Common myeloid progenitor, CD34-positive (primary cell): ENCODE measurements at places on chromosomes 2 and 18.

DNA sequence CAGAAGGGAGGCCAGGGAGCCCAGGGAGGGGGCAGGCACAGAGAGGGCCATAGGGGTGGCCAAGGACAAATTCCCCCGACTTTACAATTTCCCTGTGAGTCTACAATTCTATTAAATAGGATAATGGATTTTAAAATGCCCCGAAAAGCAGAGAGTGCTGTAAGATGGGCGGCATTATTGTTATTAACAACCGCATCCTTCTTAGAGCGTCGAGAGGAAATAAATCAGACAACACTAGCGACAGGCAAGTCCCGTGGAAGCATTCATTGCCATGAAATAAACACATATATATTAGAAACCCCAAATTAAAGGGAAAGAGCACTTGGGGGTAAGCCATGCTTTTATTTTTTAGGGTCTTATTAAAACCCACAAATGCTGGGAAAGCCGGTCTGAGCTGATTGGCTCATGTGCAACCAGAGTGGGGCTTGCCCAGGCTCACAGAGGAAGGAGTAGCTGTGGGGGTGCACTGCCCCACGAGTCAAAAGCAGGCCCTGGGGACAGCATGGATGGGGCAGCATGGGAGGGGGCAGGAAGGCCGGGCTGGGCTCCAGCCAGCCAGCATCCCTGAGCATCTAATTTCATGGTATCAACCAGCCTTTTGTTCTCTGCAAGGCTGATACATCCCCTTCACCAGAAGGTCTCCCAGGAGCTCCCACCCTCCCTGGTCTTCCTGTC, 187.1 kb downstream of the CELF4 start:
- no peak for DNase-seq
- H3K4me1 ChIP-seq, result no peaks in the 10 kb centered on the region
- H3K27ac ChIP-seq, result no peak overlapping the region

DNA sequence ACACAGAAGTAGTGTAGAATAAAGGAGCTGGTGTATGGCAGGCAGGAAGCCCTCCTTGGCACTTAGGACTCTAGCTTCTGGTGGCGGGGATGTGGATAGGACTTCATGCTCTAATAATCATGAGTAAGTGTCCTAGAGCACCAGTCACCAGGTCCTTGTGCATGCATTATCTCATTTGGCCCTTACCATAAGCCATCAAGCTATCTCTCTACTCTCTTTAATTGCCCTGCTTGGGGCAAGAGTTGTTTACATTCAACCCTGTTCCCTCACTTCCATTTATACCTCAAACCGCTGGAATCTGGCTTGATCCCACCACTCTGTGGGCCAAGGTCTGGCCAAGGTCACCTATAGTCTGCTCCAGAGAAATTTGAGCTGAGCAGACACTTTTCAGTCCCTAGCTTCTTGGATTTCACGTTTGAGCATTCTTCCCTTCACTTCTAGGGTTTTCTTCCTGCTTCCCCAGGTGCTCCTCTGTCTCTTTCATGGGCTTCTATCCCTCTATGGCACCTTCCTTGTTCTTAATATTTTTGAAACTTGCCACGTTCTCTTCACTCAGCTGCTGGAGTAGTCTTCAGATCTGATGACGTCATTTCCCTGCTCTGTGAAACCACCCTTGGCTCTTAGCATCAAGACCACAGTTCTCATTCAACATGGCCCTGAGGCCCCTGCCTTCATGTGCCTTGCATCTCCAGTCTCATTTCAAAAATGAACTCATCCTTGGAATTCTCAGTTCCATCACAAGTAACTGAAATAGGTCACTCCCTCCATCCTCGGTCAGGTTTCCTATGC, 94.9 kb upstream of the GATA6 start:
- no peak overlapping the region for H3K27ac ChIP-seq
- DNase-seq, result no peak
- H3K27me3 ChIP-seq, result peaks cover under 1% of the 10 kb centered on the region
- H3K4me3 ChIP-seq, result no peak overlapping the region

DNA sequence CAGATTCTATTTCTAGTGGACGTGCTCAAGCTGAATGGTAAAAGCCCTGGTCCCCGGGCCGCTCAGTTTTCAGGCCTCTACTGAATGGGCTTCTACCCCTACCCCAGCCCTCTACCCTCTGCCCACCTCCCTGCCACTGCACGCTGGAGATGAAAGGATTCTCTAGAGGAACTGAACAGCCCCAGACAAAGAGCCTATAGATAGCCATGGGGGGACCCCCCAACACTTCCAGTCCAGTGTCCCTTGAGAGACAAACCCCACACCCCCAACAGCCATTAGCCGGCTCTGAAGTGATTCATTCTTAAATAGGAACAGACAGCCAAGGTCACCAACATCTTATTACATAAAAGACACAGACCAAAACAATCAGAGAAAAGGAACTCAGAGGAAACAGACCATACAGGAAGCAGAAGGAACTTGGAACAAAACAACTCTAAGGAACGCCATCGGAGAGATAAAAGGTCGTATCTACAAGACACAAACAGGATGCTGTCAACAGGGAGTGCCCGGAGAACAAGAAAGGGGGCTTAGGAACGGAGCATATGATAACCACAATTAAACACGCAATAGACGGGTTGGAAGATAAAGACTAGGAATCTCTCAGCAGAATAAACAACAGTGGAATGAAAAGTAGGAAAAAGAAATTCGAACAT, 23.5 kb downstream of the TMEM37 start:
- no peaks in the 10 kb centered on the region for H3K27me3 ChIP-seq
- no peaks in the 10 kb centered on the region for H3K36me3 ChIP-seq
- no peaks in the 10 kb centered on the region for H3K4me1 ChIP-seq
- no peak overlapping the region for H3K4me3 ChIP-seq
- H3K27ac ChIP-seq, result no peak overlapping the region

GRCh38 chr18:33928231-33928630, 296.5 kb downstream of the NOL4 start:
- H3K36me3 ChIP-seq, result no peaks in the 10 kb centered on the region
- no peak overlapping the region for H3K4me3 ChIP-seq
- DNase-seq, result no peak
- H3K27ac ChIP-seq, result no peak overlapping the region
- no peaks in the 10 kb centered on the region for H3K27me3 ChIP-seq

DNA sequence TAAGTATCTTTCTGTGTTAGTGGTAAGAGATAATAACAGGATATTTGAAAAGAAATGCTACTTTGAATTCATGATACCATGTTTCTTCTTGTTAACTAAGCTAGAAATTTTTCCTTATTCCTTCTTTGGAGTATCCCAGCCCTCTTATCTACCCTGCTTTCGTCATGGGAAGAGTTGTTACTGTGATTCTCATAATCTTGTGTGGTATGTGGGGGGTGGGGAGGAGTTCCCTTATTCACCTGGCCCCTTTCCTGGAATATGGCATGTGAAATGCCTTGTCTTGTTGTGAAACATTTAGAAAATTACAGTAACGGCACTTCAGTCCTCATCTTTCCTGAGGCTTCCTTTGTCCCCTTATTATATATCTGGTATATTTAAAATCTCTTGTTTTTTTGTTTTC, 129.9 kb downstream of the NCOA1 start:
- H3K36me3 ChIP-seq, result peaks cover 2% of the 10 kb centered on the region
- no peaks in the 10 kb centered on the region for H3K27me3 ChIP-seq
- H3K4me1 ChIP-seq, result no peaks in the 10 kb centered on the region
- no peak overlapping the region for H3K27ac ChIP-seq

- DNase-seq, result no peak
- no peak overlapping the region for H3K4me3 ChIP-seq
- no peaks in the 10 kb centered on the region for H3K27me3 ChIP-seq
- no peak overlapping the region for H3K27ac ChIP-seq
- H3K36me3 ChIP-seq, result no peaks in the 10 kb centered on the region
- no peaks in the 10 kb centered on the region for H3K4me1 ChIP-seq
Measured at GRCh38 chr2:144248350-144249034, 271.4 kb downstream of the ZEB2 start.

DNA sequence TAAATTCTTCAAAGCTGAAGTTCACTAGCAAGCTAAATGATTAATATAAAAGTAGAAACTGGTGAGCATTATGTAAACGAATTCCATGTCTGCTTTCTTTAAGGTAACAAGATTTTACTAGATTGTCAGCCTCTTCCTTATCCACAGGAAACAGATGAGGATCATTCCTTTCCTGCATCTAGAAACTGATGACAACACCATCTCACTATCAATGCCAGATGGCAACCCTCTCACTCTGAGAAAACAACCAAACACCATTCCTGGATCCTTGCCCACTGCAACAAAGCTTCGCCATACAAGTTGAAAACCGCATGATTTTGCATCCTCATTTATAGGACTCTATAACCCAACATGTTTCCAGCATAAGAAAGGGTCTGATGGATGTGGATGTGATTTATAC, 122.9 kb downstream of the ZNF521 start:
- H3K36me3 ChIP-seq, result peaks cover 17% of the 10 kb centered on the region
- H3K4me1 ChIP-seq, result peaks cover 65% of the 10 kb centered on the region
- H3K27me3 ChIP-seq, result no peaks in the 10 kb centered on the region
- H3K4me3 ChIP-seq, result no peak overlapping the region
- peak overlapping the region; percentile 82 for H3K27ac ChIP-seq
- DNase-seq, result peak; percentile 100

DNA sequence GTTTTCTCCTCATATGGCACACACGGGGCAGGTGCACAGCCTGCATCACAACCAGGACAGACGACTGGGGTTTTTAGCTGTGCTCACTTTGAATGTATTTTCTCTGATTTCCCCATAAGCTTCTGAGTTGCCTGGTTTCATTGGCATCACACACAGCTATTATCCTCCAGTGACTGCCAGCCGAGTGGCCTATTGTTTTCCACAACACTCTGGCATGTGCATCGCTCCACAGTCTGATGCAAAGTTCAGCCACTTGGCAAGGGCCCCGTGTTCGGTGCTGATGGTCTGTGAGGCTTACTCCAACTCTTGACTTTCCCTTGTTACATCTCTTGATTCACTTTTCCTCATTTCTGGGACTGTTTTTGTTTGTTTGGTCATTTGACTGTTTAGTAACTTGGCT, 593.1 kb downstream of the CBLN2 start:
- H3K4me1 ChIP-seq, result no peaks in the 10 kb centered on the region
- DNase-seq, result no peak
- H3K27me3 ChIP-seq, result no peaks in the 10 kb centered on the region
- no peaks in the 10 kb centered on the region for H3K36me3 ChIP-seq
- H3K4me3 ChIP-seq, result no peak overlapping the region

GRCh38 chr18:50849419-50849821, 29.5 kb upstream of the ME2 start:
- H3K27ac ChIP-seq, result no peak overlapping the region
- H3K27me3 ChIP-seq, result no peaks in the 10 kb centered on the region
- DNase-seq, result no peak

DNA sequence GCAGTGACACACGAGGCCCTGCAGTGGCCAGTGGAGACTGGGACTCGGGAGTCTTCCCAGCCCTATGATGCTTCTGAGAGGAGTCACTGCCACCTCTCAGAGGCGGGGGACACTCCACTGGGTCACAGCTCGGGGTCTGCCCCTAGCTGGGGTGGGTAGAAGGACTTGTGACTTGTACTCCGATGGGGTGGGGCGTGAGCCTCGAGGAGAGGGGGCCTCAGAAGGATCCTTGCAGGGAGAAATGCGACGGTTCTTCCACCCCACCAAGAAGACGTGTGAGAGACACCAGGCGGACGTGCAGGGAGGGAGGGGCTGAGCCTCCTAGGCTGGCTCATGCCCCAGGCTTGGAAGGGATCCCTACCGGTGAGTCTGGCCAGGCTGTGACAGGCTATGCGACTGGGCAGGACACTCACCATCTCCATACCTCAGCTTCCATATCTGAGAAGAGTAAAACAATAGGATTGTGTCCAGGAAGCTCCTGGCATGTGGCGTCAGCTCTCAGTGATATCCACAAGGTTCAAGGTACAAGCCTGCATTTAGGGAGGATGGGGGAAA, 11.1 kb upstream of the OTOS start:
- H3K36me3 ChIP-seq, result no peaks in the 10 kb centered on the region
- no peaks in the 10 kb centered on the region for H3K27me3 ChIP-seq
- no peak overlapping the region for H3K4me3 ChIP-seq
- H3K27ac ChIP-seq, result no peak overlapping the region
- no peaks in the 10 kb centered on the region for H3K4me1 ChIP-seq
- no peak for DNase-seq

DNA sequence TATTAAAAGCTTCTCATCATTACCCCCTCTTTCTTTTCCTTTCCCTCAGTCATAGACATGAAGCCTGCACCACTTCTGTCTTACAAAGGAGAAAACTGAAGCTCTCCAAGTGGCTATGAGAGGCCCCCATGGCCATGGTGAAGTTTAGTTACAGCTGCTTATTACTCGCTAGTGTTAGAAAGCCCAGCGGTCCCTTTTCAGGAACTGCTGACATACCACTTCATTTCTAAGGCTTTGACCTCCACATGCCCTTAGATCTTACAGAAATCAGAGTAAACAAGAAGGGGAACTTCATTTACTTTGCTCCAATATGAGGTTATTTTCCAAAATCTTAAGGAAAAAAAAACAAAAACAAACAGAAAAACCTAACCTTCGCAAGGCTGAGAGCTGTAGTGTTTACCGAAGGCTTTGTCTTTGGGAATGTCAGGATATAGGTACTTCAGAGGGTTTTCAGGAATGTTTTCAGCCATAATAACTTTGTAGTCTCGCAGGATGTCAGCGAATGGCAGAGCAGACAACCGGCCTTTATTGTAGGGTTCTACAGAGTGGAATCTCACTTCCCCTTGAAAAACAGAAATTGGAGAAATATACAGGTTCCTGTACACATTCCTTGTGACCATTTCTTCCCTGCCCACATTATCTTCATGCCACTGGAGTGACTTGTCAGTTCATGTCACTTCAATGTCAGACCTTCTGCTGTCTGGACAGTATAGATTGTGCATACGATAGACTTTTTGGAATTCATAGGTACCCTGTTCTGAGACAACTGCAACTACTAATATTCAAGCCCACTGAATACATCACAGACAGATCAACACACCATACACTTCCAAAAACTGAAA, 18.8 kb upstream of the STAT1 start:
- H3K27me3 ChIP-seq, result no peaks in the 10 kb centered on the region
- H3K4me1 ChIP-seq, result peaks cover 37% of the 10 kb centered on the region
- H3K36me3 ChIP-seq, result no peaks in the 10 kb centered on the region

DNA sequence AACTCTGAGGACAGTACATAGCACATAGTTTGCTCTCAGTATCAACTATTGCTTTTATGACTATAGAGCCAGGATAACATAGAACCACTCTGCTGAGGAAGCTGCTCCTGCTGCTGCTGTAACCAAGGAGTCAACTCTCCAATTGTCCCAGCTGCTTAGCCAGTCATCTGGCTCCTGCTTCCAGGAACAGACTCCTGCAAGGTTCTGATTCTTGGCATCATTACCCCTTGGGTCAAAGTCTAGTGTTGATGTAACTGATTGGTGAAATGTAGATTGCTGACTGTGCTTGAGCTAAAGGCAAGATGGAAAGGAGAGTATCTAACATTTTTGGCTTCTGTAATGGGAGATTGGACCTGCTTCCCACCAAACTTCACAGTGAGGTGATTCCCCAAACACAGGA, 261.9 kb upstream of the FSHR start:
- H3K27me3 ChIP-seq, result no peaks in the 10 kb centered on the region
- H3K36me3 ChIP-seq, result no peaks in the 10 kb centered on the region
- H3K27ac ChIP-seq, result no peak overlapping the region
- no peak for DNase-seq
- H3K4me1 ChIP-seq, result no peaks in the 10 kb centered on the region
- no peak overlapping the region for H3K4me3 ChIP-seq

- peaks cover 41% of the 10 kb centered on the region for H3K27me3 ChIP-seq
- H3K4me1 ChIP-seq, result peaks cover 26% of the 10 kb centered on the region
- H3K27ac ChIP-seq, result no peak overlapping the region
- no peak for DNase-seq
- H3K36me3 ChIP-seq, result no peaks in the 10 kb centered on the region
Measured at GRCh38 chr2:218882866-218883366, 2.3 kb downstream of the WNT10A start.
